Activated CD4-positive, alpha-beta T cell treated with anti-CD3 and anti-CD28 coated beads, Interleukin-2, amount 50 U/mL, for 24 hours (primary cell): ENCODE measurements at places on chromosomes 3 and 15.

DNA sequence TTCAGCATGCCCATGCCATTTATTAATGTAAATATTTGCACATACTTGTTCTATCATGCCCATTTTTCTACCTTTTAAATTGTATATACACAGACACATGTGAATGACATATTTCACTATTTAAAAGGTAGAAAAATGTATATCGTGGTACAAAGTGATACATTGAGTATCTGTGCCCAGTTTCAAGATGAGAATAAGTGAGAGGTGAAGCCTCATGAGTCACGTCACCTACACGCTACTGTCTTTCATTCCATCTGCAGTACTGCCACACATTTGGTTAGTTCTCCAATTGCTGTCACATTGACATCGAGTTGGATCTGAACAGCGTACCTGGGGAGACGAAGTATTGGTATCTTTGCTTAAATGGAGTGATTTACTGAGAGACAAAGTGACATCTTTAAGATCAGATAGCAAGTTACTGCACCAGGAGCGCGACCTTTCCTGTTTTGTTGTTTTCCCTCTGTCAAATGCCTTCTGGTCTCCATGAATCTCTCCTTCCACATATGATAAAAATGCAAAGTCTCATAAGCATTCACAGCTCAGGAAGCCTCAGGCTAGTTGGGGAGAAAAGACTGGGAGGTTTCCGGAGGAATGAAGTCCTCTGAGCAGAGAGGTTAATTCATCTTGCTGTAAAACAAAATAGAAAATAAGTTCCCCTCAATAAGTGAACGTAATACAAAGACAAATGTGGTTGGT is 12.0 kb downstream of the GREM1 start:
- no peak for DNase-seq

GRCh38 chr15:22945071-22945470 is 35.1 kb downstream of the CYFIP1 start:
- DNase-seq: no peak

DNA sequence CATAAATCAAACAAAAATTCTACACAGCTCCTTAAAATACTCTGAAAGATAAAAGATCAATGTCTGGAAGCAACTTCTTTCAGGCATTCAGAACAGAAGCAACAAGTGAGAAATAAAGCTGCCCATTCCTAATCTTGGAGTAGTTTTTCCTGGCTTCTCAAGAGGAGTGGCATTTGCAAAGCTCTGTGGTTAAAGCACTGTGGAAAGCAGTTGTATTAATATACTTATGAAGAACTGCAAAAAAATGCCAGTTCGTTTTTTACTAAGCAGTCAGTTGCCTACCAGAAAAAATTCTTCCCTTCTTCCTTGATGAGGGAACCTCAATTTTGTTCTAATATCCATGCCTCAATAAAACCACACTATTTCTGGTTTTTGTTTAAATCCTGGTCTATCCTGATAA is 197.8 kb downstream of the TNIK start:
- no peak for DNase-seq

GRCh38 chr3:105827959-105828358 is 40.9 kb downstream of the CBLB start:
- no peak for DNase-seq

DNA sequence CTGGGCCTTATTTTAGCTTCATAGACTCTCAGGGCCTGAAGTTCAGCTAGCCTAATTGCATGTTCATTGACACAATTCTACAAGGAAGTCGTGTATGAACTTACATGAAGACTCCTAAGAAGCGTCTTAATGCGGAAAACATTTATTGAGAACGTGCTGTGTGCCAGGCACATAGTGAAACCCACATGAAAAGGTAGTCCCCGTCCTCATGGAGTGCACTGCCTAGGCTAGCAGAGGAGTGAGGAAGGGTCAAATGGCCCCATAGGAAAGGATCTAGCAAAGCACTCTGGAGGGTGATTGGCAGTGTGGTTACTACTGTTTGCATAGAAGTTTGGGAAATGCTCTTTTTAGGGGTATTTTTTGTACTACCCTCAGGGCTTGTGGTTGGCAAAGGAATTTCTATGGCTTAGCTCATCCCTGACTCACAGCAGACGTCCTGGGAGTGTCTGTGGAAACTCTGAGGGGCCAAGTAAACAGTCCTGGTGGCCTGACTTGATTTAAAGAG is 854 bp upstream of the NPTN start:
- DNase-seq: no peak

DNA sequence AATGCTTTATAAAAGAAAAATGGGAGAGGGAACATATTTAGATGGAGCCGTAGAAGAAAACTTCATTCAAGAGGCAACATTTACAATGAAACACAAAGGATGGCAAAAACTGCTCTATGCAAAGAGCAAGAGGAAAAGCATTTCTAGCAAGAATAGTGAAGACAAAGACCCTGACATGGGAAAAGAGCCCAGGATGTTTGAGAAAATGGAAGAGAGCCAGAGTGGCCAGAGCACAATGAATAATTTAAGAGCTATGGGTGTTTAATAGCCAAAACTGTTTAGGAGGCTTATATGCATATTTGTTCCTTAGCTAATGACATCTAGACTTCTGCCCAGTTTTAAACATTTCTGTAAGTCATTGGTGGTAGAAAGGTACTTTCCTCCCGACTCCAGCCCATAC is 25.4 kb upstream of the SEMA6D start:
- no peak for DNase-seq

DNA sequence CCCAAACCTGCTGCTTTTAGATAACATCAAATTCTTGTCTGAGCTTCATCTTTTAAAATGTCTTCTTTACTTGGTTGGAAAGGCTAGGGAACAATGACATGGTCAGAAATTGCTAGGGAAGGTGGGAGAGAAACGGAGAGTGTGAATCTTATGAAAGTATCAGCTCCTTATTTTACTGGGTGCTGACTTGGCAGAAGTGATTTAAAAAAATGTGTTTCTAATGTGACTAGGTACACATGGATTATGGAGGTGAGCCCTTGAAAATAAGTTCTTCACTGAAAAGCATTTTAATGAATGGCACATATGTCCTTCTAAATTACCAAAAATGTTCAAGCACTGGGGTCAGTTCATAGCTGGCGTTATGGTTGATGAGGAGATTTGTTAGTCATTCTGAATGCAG is 54.0 kb upstream of the PPARG start:
- no peak for DNase-seq

DNA sequence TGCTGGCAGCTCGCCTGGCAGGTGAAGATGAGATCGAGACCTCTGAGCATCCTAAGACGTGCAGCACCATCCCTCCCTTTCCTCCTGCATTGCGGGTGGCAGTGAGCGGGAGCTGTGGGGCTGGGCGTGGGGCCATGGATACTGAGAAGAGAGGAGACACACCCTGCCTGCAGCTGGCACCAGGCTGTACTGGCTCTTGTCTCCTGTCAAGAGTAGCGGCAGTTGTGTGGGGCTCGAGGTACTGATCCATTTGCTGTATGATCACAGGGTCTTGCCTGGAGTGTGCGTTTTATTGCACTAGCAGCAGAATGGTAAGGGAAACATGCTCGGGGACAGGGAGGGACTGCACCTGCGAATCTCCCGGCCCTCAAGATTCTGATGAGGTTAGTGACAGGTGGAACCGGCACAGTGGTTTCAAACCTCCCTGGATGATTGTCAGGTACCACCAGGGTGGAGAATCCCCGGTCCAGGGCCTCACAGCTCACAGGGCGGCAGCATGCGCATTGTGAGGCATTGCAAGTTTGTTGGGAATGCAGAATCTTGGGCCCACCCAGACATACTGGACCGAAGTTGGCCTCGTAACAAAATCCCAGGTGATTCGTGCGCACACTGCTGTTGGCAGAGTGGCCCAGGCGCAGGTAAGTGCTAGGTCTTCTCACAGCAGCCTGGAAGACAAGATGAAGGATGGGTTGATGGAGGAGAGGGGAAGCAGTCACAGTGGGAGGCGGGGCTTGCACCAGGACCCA is 14.1 kb downstream of the SYNM start:
- DNase-seq: no peak

DNA sequence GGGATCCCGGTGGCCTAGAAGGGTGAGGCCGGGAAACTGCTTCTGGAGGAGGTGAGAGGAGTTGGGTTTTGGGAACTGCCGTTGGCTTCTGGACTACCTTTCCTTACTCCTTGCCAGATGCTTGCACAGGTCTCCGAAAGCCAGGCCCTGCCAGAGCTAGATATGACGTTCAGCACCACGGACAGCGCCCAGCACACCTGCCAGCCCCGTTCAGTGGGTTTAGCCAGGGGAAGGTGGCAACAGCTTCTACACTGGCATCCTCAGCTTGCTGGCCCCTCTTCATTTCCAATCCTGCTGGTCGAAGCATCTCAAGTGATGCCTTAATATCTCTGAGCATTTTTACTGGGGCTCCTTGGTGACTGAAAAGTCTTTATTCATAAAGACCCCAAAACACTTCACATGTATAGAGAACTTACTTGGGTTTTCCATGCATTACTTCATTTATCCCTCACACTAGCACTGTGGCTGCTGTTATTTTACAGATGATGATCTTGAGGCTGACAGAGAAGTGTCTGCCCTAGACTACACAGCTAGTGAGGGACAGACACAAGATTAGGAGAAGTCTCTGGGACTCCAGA is 21.9 kb downstream of the HCN4 start:
- peak; percentile 18 for DNase-seq

- DNase-seq: no peak
Observed at GRCh38 chr3:126201168-126201567, 20.8 kb upstream of the ALDH1L1 start.

DNA sequence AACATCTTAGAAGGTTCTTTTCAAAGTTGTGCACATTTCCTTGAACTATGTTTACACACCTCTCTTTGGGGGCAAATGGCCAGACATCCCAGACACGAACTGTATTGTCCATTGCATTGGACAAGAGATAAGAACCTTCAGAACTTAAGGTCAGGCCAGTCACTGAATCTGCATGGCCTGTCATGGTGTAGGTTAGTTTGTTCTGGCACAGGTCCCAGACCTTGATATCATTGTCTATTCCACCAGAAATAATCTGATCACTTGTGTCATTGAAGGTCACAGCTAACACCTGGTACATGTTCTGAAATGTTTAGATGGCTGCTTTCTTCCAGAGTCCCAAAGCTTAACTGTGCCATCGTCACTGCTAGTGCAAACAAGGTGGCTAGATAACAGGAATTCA is 55.7 kb downstream of the KCNAB1 start:
- DNase-seq: no peak

DNA sequence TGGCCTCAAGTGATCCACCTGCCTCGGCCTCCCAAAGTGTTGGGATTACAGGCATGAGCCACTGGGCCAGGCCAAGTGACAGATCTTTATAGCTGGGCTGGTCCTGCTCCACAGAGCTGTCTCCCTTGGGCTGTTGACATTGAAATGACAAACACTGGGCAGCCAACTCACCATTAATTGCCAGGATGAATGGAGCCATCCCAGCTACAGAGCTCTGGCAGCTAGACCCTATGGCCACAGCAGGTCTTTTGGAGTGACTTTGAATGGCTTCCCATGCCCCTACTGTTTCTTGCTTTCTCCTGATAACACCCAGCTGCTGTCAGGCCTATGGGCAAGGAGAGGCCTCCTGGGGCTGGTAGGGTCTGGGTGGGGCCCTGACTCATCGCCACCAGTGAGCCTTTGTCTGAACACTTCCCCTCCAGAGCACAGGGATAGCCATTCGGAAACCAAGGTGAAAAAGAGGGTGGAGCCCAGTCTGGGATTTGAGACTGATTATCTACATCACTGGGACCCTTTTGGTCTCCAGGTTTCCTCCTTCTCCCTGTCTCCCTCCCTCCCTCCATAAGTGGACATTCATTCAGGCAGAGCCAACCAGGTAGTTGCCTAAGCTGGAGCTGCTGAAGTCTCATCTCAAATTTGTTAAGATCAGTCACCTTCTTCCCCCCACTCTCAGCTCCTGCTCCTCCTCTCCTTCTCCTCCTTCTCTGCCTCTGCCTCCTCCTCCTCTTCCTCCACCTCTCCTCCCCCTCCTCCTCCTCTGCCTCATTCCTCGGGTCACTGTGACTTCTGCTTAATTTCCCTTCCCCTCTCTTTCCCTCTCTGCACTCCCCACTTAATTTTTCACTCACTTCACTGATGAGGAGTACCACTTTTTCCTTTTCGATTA is 34.0 kb downstream of the BHLHE40 start:
- no peak for DNase-seq

DNA sequence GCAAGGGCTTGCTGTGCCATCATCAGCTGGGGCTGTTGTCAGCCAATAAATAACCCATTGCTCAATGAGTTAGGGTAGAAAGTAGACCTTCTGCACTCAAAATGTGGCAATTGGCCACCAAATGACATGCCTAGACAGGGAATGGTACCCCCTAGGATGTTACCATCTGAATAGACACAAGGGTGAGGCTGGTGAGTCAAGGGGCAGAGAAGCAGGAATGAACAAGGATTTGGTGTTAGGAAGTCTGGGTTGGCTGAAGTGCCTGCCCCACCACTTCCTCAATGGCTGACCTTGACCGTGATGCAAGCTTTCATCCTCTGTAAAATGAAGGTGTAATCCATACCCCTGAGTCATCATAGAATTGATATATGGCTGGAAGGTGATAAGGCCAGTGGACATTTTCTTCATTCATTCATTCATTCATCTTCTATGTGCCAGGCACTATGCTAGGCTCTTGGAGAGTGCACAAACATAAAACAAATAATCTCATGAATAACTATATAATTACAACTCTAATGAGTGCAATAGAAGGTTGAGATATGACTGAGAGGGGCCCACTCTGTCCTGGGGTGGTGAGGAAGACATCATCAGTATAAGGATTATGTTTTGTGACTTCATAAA is 4.4 kb upstream of the CA12 start:
- no peak for DNase-seq

DNA sequence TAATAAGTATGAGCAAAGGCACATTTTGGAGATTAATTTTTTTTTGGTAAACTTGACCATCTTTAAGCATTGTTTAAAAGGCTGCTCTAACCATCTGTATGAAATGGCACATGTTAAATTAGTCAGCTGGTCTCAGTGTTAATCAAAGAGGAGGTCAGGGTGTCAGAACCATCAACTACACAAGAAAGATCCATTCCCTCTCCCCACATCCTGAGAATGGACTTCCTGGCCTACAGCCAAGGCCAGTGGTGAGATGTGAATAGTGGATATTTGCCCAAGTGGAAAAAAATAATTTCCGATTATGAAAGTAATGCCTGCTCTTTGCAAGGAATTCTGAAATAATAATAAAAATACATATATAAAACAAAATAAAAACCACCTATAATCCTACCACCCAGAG is 641.7 kb downstream of the NR2F2 start:
- DNase-seq: no peak

DNA sequence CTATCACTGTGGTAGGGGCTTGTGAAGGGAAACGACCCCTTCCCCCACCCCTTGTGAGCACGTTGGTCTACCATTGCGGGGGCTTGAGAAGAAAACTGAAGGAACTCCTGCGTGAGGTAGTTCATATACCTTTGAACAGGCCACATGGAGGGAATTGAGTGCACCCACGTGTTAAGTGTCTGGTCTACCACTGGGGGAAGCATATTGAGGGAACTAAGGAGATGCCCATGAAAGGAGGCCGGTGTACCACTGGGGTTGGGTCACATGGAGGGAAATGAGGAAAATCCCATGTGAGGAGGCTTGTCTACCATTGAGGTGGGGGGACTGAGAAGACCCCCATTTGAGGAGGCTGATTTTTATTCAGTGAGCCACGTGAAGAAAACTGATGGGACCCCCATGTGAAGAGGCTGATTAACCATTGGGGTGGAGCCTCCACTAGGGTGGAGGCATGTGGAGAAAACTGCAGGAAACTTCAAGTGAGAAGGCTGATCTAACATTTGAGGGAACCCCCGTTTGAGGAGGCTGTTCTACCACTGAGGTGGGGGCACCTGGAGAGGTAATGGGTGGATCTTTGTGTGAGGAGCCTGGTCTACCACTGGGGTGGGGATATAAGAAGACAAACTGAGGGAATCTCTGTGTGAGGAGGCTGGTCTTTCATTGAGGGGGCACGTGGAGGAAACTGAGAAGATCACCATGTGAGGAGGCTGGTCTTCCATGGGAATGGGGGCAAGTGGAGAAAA is 163.2 kb downstream of the FBLN2 start:
- no peak for DNase-seq
